Panc1 (cell line): ENCODE measurements at places on chromosomes 11 and 22. TPM values are rescaled to one million over a fixed set of nuclear protein-coding genes. Genes with fewer than 3 reads are reported as not detected.

DNA sequence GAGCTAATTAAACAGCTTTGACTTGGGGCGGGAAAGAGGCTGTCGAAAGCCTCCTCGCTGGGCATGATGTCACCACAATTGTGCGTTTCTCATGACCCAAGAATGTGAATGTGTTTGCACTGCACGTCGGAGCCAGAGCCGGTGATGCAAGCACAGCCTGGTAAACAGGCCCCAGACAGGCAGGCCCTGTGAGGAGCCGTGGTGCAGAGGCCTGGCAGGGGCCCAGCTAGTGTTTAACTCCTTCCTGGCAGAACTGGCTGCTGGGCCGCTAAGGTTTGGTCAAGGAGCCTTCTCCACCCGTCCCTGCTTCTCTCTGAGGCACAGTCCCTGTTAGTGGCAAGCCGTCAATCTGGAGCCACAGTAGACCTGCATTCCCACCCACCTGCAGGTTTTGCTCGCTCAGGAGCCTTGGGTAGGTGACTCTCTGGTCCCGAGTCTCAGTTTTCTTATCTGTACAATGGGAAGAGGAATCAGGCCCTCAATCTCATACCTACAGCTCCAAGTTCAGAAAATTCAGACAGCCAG is 25.4 kb upstream of the SMTN start:
- H3K36me3 ChIP-seq, result no peaks in the 10 kb centered on the region
- H3K4me1 ChIP-seq, result peaks cover 9% of the 10 kb centered on the region; the same call in 1 of the 2 replicates
- peak; percentile 79 for DNase-seq
- H3K27me3 ChIP-seq, result no peaks in the 10 kb centered on the region
- peak overlapping the region; percentile 39; the same call in 1 of the 2 replicates for H3K27ac ChIP-seq

- no peak overlapping the region for H3K4me3 ChIP-seq
- DNase-seq, result no peak
- H3K27ac ChIP-seq, result no peak overlapping the region
- no peaks in the 10 kb centered on the region for H3K4me1 ChIP-seq
Measured at GRCh38 chr22:31092161-31092560, 11.0 kb downstream of the SMTN start.

DNA sequence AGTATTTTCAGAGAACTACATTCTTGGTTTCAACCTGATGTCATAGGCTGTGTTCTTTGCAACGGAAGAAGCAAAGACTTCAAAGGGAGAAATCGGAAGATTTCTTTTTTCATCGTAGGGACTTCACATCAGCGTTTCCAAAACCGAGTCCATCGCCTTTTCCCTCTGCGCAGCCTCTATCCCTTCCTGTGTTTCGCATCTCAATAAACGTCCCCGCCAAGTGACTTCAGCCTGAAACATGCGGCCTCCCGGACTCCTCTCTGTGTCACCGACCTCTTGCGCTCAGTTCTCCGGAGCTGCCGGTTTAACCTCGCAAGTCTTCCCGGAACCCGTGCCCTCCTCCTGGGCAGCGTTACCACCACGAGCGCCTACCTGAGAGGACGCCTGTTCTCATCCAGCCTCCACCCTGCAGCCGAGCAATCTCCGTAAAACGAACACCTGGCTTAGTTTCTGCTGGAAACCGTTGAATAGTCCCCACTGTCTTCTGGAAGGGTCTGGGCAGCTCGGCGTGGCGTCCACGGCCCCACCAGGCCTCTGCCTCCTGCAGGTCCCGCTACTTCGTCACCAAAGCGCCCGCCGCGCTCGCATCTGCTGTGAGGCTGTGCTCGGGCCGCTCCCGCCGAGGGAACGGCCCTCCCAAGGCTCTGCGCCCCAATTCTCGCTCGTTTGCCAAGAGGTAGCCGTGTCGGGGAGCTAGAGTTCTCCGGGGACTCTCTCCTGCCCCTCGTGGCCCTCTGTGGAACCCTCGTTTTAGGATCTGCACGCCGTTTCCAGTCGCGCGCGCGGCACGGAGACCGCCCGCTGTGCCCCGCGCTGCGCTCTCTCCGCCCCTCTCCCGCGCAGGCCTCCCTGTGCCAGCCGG is at the start of gene GLB1L3:
Gene GLB1L3, plus strand, starts transcription at position 846 of the 862 bp plus-strand sequence. CDS start 362 bp downstream, outside the sequence.
- peaks cover 46% of the 10 kb centered on the region for H3K27me3 ChIP-seq
- DNase-seq, result no peak
- 0 out of 2 replicates have a peak, but pooled peaks cover 2% of the 10 kb centered on the region for H3K4me1 ChIP-seq
- no peak within 1 kb of the TSS for H3K27ac ChIP-seq

GRCh38 chr11:105296806-105297205 is 157.2 kb upstream of the CARD18 start:
- DNase-seq, result no peak
- no peaks in the 10 kb centered on the region for H3K4me1 ChIP-seq
- no peaks in the 10 kb centered on the region for H3K36me3 ChIP-seq
- no peak overlapping the region for H3K27ac ChIP-seq

DNA sequence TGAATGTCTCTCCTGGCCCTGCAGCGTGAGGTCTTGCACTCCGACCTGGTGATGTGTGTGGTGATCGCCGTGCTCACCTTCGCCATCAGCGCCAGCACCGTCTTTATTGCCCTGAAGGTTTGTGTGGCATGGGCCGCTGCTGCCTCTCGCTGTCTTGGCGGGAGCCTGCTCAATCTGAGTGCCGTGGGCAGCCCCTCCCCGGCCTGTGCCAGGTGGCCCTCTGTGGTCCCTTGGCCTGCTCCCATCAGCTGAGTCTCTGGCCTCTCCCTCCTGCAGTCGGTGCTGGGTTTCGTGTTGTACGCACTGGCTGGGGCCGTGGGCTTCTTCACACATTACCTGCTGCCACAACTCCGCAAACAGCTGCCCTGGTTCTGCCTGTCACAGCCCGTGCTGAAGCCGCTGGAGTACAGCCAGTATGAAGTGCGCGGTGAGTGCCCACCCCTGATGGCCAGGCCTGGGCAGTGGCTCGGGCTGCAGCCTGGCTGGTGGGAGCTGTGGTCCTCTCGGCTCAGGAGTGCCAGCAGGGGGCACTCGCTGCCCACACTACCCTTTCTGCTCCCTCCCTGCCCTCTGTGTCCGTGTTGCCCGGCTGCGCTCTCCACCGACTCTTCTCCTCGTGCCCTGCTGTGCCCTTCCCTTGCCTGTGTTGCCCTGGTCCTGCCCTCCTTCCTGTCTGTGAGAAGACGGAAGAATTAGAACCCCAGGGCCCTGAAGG is 10.2 kb downstream of the PCNX3 start:
- no peaks in the 10 kb centered on the region for H3K4me1 ChIP-seq
- peaks cover 14% of the 10 kb centered on the region for H3K36me3 ChIP-seq
- no peak for DNase-seq
- H3K27me3 ChIP-seq, result no peaks in the 10 kb centered on the region

DNA sequence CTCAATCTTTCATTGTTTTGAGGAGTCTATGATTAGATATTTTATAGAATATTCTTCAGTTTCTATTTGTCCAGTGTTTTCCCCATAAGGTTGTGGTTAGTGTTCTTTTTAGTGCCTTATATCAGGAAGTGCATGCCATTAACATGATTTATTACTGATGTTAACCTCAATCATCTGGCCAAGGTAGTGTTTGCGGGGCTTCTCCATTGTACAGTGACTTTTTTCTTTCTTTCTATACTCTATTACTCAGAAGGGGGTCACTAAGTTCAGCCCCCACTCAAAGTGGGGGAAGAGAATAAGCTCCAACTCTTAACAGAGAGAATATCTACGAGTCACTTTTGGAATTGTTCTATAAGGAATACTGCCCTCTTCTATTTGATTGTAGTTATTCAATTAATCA is 415.8 kb downstream of the DYNC2H1 start:
- DNase-seq, result no peak
- no peaks in the 10 kb centered on the region for H3K4me1 ChIP-seq
- no peaks in the 10 kb centered on the region for H3K36me3 ChIP-seq
- no peaks in the 10 kb centered on the region; the same call in 1 of the 2 replicates for H3K27me3 ChIP-seq
- H3K27ac ChIP-seq, result no peak overlapping the region
- no peak overlapping the region for H3K4me3 ChIP-seq

DNA sequence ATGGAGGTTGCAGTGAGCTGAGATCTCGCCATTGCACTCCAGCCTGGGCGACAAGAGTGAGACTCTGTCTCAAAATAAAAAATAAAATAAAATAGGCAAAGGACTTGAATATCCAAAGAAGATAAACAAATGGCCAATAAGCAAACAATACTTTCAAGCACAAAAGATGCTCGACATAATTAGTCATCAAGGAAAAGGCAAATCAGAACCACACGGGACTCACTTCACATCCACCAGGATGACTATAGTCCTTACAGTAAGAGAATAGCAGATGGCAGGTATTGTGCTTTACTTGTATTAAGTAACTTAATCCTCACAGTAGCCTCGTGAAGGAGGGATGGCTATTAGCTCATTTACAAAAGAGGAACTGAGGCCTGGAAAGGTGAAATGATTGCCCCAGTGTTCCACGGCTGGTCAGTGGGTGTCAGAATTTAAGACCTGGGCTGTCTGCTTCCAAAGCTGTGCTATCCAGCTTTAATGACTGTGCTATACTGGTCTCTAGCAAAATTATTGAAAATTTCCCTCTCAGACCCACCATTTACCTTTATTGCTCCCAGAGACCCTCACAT is 40.2 kb upstream of the RBFOX2 start:
- H3K27ac ChIP-seq, result no peak overlapping the region
- no peaks in the 10 kb centered on the region for H3K4me1 ChIP-seq
- no peaks in the 10 kb centered on the region for H3K27me3 ChIP-seq
- no peak for DNase-seq
- H3K36me3 ChIP-seq, result no peaks in the 10 kb centered on the region
- H3K4me3 ChIP-seq, result no peak overlapping the region

Gene ZNF70
- 3.2 TPM for total RNA-seq

Gene NNMT
- 1.7 TPM for total RNA-seq
